Stimulated activated CD4-positive, alpha-beta T cell treated with anti-CD3 and anti-CD28 coated beads, Interleukin-1b, Interleukin-23, amount 100 ng/mL, for 1 hour (primary cell): ENCODE measurements at places on chromosomes 4 and X.

GRCh38 chrX:47797084-47797483 lies 39.6 kb upstream of the ZNF81 start:
- DNase-seq = no peak

GRCh38 chrX:119374736-119375135 lies 24.4 kb upstream of the SLC25A43 start:
- no peak for DNase-seq

GRCh38 chrX:153900831-153901752 lies 3.4 kb upstream of the AVPR2 start:
- DNase-seq = peak; percentile 16

DNA sequence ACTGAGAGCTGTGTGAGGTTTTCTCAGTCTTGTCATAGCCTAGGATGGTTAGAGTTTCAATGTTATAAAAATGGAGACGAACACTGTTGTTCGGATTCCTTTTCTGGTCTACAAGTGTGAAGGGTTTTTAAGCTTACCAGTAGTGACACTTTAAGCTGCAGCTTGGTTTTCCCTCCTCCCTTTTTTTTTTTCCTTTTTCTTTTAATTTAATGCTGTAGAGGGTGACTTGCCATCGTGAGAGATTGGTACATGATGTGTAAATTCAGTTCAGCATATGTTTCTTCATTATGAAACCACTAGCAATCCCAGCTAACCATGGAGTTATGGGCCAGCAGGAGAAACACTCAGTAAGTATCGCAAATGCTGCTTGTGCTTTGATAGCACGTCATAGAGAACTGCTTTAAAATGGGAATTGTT lies 165.0 kb downstream of the RAPGEF2 start:
- DNase-seq = no peak

GRCh38 chr4:93911671-93912070 lies 83.1 kb downstream of the ATOH1 start:
- DNase-seq = no peak

DNA sequence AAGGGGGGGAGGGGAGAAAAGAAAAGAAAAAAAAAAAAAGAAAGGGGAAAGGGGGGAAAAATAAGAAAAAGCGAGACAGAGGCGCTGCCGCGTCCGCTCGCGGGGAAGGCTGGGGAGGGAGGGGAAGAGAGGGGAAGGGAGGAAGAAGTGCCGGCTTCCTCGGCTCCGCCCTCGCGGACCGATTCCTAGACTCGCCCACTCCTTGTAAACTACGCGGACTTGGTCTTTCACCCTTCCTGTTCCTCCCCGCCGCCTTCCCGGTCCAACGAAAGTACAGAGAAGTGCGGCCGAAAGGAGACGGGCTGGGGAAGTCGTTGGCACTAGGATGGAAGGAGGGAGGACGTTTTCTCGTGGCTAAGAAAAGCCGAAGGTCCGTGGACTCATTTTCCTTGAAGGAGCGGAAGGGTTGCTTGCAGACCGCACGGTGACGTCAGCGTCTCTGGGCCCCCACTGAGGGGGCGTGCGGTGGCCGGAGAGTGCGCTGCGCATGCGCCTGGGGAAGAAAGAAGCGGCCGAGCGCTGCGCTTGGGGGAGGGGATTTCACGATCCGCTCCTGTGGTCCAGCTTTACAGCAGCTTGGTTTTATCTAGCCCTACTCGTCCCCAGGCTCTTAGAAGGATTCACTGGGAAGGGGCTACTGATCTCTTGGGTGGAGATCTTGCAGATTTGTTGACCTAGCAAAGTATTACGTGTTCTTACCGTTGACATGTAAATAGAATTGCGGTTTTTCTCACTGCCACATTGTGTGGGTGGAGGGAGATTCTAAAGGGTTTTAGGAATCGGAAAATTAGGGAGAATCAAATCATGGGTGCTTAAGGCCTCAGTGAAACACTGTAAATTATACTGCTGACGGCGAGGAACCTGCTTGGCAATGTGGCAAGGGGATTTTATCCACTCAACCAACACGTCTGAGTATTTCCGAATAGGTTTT lies at the start of gene CCNI:
TSS of gene CCNI (minus strand) at position 121 of the 931 bp plus-strand sequence. CDS start 9,627 bp downstream, outside the sequence.
- DNase-seq = peak; percentile 78

- DNase-seq = no peak
Measured at GRCh38 chr4:16206848-16207247, 19.4 kb downstream of the TAPT1 start.

GRCh38 chrX:108359806-108360602 lies 78.2 kb downstream of the COL4A6 start:
- no peak for DNase-seq

GRCh38 chr4:127759228-127759820 lies 22.8 kb upstream of the HSPA4L start:
- DNase-seq = no peak

GRCh38 chrX:137194164-137194563 lies 160.4 kb upstream of the GPR101 start:
- peak; percentile 0 for DNase-seq

DNA sequence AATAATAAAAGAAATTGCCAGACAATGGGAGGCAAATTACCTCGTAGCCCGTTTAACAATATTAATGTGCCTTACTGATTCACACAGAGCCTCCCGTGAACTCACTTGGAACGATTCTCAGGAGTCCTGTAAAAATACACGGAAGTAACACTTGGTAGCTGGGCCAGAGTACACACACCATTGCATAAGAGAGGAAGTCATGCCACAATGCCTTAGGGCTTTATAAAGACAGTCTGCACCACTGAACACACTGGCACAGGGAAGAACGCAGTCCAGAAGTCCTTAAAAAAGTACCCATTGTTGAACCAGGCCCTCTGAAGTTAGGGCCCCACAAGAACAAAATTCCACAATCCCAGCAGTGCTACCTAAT lies 15.1 kb downstream of the SLC2A9 start:
- no peak for DNase-seq

- no peak for DNase-seq
Measured at GRCh38 chr4:176778063-176778462, 14.7 kb downstream of the VEGFC start.

GRCh38 chrX:103941201-103941975 lies 21.0 kb upstream of the TMSB15B start:
- no peak for DNase-seq

DNA sequence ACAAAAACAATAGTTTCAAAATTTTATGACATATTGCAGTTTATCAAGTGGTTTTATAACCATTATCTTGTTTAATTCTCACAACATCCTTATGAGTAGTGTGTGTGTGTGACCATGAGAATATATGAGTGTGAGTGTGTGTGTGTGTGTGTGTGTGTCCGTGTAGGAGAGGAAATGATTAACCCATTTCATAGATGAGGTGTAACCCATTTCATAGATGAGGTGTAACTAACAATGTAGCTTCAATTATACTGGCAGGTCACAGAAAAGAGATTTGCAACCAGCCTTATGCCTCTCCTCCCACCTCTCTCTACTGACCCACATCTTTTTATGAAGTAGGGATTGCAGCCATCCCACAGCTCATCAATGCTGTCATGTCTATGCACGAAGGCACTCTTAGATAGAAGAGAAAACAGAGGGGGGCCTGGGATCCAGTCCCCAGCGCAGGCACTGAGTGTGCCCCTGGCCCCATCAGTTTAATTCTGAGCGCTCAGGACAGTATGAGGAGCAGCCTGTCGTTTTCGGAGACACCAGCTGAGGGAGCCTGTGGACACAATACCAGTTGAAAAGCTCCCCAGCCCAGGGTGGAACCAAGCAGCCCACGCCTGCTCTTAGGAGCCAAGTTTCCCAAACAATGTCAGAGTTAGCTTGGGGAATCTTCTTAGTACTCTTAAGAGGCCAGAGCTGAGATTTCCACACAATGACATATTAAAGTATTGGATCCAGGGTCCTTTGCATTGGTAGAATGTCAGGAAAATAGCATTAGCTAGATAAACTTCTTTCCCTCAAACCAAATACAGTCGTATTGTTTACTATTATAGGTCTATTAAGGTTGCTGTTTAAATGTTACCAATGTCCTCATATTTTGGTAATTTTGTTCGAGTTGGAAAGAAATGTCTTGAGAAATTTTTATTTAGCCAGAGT lies 88.6 kb downstream of the PALLD start:
- no peak for DNase-seq

DNA sequence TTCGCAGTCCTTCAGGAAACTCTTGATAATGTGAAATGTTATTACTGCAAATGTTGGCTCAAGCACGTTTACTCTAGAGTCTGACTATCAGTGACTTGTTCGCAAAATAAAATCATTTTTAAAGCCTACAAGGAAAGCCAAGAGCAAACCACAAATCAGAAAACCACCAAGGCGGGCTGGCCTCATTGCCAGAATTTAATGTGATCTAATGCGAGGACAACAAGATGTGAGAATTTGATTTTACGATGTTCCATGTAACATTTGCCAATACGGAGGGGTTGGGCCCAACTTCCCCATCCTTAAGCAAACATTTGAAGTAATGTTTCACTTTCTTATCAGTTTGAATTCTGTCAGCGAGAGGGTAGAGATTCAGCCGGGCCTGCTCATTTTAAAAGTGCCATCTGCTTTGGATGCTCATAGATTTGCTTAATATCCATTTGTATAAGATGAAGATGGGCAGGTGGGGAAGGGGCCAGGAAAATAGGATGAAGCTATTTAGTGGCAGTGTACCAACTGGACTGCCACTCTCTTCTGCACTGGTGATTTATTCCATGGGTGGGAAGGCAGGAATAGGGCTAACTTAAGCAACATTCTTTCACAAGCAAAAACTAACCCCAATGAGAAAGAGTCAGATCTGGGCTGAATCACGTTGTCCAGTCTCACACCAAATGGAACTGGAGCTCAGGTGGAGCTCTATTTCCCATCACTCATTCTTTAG lies 225.3 kb downstream of the ANAPC10 start:
- DNase-seq = no peak

DNA sequence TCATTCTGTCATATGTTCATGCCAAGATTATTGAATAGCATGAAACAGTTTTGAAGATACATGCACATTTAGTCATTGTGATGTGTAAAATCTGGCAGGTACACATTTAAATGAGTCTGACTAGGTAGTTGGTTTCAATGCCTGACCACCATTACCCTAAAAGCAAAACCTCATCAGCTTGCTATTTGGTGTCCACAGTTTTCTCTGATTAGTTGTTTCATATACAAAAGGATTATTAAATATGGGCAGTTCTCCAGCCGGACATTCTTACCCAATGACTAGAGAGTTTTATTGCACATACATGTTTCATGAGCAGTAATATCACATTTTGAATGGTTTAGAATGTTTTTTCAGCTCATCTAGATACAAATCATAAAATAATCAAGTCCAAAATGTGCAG lies 23.7 kb downstream of the DCHS2 start:
- DNase-seq = no peak

- DNase-seq = no peak
Measured at GRCh38 chr4:113447769-113448168, 313.8 kb downstream of the CAMK2D start.

DNA sequence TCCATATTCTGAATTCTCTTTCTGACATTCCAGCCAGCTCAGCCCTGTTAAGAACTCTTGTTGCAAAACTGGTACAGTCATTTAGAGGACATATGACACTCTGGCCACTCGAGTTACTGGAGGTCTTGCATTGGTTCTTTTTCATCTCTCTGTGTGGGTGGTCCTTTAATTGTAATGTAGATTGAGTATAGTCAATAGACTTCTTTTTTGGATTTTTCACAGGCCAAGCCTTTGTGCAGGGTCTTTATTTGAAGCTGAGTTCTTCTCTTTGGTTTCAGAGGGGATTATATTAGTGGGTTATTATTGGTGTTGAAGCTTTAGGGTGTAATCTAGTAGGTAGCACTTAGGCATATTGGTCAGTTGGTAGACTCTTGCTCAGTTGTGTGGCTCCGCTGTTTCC lies 118.0 kb upstream of the GIMD1 start:
- DNase-seq = no peak

DNA sequence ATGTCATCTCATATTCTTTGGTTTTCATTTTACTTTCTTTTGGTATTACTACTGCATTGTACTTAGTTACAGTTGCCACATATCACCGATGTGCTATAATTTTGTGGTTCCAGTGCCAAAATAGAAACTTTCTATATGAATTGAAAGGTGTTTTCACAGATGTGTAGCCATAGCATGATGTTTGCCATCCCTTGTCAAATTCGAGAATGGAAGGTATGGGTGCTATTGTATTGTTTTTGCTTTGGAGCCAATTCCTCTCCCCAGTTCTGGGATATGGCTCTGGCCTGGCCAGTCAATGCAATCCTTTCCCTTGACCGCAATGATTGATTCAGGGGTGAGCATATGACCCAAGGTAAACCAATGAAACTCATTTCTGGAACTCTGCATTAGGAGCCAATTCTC lies 86.2 kb upstream of the RPS6KA3 start:
- no peak for DNase-seq

DNA sequence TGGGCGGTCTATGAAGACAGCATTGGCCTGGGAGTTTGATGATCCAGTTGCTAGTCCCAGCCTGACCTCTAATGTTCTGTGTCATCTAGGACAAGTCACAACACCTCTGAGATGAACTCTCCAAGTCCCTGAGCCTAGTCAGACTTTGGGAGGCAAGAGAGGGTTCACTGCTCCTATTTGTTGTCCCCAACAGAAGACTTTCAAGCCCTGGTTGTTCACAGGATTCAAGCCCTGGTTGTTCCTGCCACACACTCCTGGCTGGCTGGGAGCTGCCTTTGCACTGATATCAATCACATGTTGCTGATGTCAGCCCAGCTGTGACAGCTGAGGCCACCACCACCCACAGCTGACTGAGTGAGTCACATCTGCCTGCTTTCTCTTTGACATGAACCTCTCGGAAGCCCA lies 253.2 kb upstream of the RASGEF1B start:
- no peak for DNase-seq

DNA sequence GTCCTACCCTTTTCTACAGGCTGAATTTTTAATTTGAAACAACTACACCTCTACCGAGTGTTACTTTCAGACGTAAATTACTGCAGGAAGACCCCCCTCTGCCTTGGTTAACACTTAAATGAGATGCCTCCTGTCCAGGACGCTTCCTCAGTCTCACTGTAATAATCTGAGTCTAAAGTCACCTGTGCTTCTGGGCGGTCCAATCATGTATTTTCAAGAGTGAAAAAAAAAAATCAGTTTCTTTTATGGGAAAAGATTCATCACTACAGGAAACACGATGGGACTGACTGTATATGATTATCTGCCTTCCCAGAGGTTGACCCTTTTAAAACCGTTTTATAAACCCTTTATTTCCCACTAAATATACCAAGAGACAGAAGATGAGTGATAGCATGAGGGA lies 776 bp downstream of the RBM47 start:
- no peak for DNase-seq

- DNase-seq = no peak
Measured at GRCh38 chr4:129346734-129347133, 250.8 kb downstream of the C4orf33 start.

GRCh38 chr4:1558205-1558604 lies 125.9 kb downstream of the FAM53A start:
- DNase-seq = no peak
